NCI-H446 (cell line): ENCODE measurements at places on chromosomes 7 and 10.
A peak's percentile ranks its signal among the peaks of the same experiment; 100 is the strongest.

- DNase-seq, result no peak
These were observed 55.2 kb upstream of the RPA3 start for GRCh38 chr7:7773334-7774309.

GRCh38 chr7:70504254-70504653 lies 627.7 kb upstream of the GALNT17 start:
- DNase-seq, result no peak

DNA sequence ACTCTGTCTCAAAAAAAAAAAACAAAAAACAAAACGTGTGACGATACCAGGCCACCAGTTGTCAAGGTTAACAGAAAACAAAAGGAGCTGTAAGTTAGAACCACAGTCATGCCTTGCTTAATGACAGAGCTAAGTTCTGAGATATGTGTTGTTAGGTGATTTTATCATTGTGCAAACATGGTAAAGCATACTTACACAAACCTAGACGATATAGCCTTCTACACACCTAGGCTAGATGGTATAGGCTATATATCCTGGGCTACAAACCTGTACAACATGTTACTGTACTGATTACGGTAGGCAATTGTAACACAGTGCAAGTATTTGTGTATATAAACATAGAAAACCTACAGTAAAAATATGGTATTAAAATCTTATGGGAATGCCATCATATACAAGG lies 564.2 kb downstream of the HTR7 start:
- DNase-seq, result no peak

GRCh38 chr7:93855797-93856196 lies 34.8 kb downstream of the TFPI2 start:
- no peak for DNase-seq

DNA sequence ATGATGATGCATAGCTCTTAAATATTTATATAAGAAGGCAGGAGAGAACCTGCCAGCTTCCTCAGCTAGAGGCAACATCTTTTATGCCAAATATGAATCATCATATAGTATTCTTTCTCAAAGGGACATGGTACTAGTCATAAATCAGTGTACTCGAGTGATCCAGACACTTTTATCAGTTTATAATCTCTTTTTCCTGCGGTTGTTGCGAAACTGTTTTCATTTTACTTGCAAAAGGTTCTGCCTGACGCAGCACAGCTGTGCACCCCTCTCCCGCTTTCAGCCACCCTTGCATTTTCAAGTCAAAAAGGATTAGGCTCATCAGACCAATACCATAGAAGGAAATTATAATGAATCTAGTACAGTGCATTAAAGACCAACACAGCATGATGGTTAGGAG lies 332.3 kb upstream of the PRKCQ start:
- no peak for DNase-seq

DNA sequence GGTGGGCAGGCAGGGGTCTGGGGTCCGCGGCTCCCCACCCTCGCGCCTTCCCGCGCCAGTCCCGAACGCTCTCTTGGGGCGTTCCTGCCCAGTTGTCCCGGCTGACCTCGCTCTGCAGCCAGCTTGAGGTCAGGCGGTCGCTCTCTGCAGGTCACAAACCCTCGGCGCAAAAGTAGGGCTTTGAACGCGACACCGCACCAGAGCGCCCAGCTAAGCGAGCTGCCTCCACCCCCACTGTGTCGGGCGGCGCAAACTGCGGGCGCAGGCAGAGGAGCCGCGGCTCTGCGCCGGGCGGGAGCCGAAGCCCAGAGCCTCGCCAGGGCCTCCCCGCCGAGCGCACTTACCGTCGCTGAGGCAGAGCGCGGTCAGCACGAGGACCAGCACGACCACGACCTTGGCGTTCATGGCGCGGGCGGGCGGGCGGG lies 284 bp downstream of the CXCL12 start:
- DNase-seq, result no peak

DNA sequence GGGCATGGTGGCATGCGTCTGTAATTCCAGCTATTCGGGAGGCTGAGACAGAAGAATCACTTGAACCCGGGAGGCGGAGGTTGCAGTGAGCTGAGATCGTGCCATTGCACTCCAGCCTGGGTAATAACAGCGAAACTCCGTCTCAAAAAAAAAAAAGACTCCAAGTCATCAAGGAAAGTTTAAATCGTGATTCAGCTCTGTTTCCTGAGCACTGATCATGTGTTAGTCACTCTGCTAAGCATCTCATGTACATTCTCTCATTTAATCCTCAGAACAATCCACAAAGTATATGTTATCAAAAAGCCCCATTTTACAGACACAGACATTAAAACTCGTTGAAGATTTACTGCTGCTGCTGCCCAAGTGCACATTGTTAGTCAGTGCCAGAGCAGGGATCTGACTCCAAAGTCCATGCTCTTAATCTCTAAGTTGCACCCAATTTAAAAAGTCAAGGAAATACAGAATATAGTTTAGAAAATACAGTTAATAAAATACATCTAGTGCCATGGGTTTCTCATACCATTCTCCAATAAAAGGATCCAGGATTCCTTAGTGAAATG lies 6.2 kb downstream of the PIK3AP1 start:
- DNase-seq, result no peak

DNA sequence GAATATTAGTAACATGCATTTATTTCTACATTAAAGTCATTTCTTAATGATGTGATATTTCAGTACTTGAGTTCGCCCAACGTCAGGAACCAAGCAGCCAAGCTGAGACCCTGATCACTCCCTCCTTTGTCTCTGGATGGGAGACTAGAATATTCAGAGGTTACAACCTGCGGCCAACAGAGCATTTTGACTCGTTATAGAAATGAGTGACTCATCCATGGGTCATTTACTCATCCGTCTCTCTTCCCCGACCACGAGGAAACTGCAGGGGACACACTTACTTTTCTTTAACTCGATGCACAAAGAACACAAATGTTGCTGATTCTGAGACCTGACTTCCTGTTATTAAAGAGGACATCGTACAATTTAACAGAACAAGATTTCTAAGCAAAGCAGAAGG lies 343.3 kb downstream of the FRMD4A start:
- no peak for DNase-seq

- DNase-seq, result no peak
These were observed at the start of gene ATRNL1 for GRCh38 chr10:115093286-115093775. Gene ATRNL1 (plus strand): TSS chr10:115093365. CDS start chr10:115093751, 386 bp downstream.

DNA sequence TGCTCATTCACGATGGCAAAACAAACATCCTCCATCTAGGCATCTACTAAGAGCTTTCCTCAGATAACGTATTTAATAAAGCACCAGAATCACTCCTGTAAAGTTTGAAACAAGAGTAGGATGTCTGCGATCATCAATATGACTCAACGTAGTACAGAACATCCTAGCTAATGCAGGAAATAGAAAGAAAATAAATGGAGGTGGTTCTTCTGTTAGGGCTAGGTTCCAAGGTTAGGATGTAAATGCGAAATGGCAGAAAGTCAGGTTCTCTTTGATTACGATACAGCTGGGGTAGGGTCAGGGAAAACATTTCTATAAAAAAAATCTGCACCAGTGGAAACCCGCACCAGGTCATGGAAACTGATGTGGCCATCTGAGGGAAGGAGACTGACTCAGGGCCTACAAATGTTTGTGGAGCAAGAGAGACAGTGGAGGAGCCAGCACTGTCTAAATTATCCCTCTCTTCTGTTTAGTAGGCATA lies 29.1 kb downstream of the CCDC6 start:
- no peak for DNase-seq

DNA sequence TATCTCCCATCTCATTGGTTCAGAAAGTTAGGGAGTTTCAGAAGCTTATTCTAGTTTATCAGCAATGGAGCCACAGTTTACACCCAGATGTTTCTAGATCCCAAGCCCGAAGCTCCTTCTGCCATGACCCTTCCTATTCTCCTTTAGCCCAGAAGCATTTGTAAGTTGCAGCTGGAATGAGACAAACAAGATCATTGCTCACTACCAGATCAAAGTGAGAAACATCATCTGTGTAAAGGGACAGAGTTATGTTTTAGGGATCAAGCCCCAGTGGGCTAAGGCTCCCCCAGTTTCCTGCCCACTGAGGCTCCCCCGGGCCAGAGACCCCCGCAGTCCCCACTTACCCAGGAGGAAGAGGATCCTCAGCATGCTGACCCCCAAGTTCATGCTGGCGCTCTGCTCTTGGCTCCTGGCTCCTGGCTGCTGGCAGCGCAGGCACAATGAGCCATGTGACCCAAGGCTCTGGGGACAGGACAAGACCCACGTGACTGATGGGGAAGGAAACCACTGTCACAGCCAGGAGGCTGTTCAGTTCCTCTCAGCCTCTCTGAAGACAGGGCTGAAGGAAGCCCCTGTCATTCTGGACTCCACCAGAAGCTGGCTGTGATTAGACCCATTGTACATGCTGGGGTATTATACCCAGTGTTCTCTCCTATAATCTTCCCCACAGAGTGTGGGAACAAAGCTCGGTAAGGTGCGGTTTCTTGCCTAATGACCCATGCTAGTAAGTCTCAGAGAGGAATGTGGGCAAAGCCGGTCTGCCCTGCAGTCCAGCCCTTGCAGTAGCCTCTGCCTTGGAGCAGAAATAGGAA lies at the start of gene TMEM273:
Gene TMEM273 (minus strand): TSS at position 442 of the 812 bp plus-strand sequence. CDS start 55 bp downstream, at position 387.
- no peak for DNase-seq

DNA sequence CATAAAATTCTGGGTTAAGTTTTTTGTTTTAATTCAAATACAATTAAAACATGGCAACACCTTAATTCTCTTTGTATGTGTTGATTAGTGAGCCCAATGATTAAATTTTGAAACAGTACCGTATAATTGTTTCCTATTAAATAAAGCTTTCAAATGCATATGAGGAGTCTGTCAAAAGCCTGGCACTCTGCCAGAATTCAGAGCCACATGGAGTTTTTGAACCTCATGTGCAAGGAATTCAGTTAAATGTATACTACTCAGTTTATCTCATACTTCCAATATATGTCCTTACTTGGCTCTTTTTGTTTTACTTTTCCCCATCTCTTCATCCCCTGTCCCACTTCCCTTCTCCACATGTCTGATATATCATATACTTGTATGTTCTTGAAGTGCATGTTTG lies 165.6 kb upstream of the FAM3C start:
- peak; percentile 2 for DNase-seq
